ENCODE measurements at places on chromosomes 1 and 21. TPM values are rescaled to one million over a fixed set of nuclear protein-coding genes. Genes with fewer than 3 reads are reported as not detected.

PLD5 gene
- 0.15 TPM for total RNA-seq

TMEM125 gene
- total RNA-seq: not detected

PTP4A2 gene
- total RNA-seq: 312 TPM

SPATA21 gene
- total RNA-seq: not detected

LCE1F gene
- not detected for total RNA-seq

ZNF648 gene
- total RNA-seq: not detected

HAO2 gene
- not detected for total RNA-seq

LAMC2 gene
- 2.3 TPM for total RNA-seq

RGS1 gene
- total RNA-seq: not detected

MTARC1 gene
- 1.2 TPM for total RNA-seq

SMIM12 gene
- 22.8 TPM for total RNA-seq

ROR1 gene
- 9.7 TPM for total RNA-seq

S100A7 gene
- total RNA-seq: not detected

IVL gene
- total RNA-seq: not detected

TCHH gene
- not detected for total RNA-seq

SAMD13 gene
- 1.2 TPM for total RNA-seq

HUNK gene
- not detected for total RNA-seq

ESPN gene
- under 0.01 TPM for total RNA-seq

SLAMF1 gene
- total RNA-seq: not detected

C2CD4D gene
- not detected for total RNA-seq

BTBD8 gene
- total RNA-seq: 6.7 TPM

CBR3 gene
- 26.3 TPM for total RNA-seq

F13B gene
- not detected for total RNA-seq

TAF1A gene
- total RNA-seq: 13.9 TPM

RAP1GAP gene
- 0.15 TPM for total RNA-seq

ERG gene
- total RNA-seq: 0.44 TPM

UMODL1 gene
- not detected for total RNA-seq

DISP3 gene
- not detected for total RNA-seq

CD5L gene
- total RNA-seq: not detected

CD53 gene
- not detected for total RNA-seq

AQP10 gene
- not detected for total RNA-seq

ALX3 gene
- total RNA-seq: not detected

PAPPA2 gene
- total RNA-seq: 2.2 TPM

KRTAP7-1 gene
- not detected for total RNA-seq

PLEKHN1 gene
- total RNA-seq: 0.33 TPM

WRAP73 gene
- 15.2 TPM for total RNA-seq

NIBAN1 gene
- 71.1 TPM for total RNA-seq

HMCN1 gene
- 7.4 TPM for total RNA-seq

SPRTN gene
- 11.7 TPM for total RNA-seq

LIN28A gene
- not detected for total RNA-seq

SLC35F3 gene
- total RNA-seq: not detected

DYNLT5 gene
- total RNA-seq: 0.33 TPM

KIAA1614 gene
- total RNA-seq: 9.6 TPM

GOLT1A gene
- not detected for total RNA-seq

RASAL2 gene
- total RNA-seq: 22.7 TPM

YIPF1 gene
- 25.8 TPM for total RNA-seq

ADAM30 gene
- not detected for total RNA-seq

F5 gene
- not detected for total RNA-seq

OLIG1 gene
- not detected for total RNA-seq

MYOM3 gene
- total RNA-seq: not detected

SOD1 gene
- total RNA-seq: 400 TPM

GRIK3 gene
- not detected for total RNA-seq

GNG5 gene
- 19.6 TPM for total RNA-seq

RUNX1 gene
- total RNA-seq: 16.0 TPM
